A673 (cell line): ENCODE measurements at places on chromosomes 16 and 17.

DNA sequence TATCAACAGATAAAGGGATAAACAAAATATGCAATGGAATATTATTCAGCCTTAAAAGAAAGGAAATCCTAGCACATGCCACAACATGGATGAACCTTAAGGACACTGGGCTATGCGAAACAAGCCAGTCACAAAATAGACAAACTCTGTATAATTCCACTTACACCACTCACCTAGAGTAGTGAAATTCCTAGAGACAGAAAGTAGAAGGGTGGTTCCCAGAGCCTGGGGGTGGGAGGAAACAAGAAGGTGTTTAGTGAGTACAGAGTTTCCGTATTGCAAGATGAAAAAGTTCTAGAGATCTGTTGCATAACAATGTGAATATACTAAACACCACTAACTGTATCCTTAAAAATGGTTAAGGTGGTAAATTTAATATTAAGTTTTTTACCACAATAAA lies 10.0 kb downstream of the SPOP start:
- DNase-seq, result no peak

DNA sequence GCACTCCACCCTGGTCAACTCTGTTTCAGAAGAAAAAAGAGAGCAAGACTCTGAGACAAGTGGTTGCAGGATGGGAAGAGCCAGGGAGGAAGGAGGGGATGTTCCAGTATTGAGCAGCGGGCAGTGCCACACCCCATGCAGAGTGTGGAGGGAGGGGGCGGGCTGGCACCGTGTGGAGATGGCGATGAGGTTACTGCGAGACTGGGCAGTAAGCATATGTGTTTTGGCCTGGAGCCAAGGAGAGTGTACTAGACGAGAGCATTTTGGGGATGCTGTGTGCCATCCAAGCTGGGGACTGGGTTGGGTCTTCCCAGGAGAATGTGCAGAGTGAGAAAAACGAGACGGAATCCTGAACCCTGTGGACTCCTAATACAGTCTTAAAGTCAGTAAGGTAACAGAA lies 3.4 kb downstream of the TBC1D24 start:
- DNase-seq, result no peak

DNA sequence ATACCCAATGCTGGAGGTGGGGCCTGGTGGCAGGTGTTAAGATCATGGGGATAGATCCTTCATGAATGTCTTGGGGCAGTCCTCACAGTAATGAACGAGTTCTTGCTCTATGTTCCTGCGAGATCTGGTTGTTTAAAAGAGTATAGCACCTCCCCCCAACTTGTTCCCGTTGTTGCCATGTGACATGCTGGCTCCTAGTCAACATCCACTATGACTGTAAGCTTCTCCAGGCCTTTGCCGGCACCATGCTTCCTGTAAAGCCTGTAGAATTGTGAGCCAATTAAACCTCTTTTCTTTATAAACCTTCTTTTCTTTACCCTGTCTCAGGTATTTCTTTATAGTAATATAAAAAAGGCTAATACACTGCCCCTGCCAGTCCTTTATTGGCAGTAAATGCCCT lies 33.3 kb downstream of the RANBP10 start:
- DNase-seq, result no peak

GRCh38 chr17:45052052-45052772 lies 780 bp upstream of the DCAKD start:
- DNase-seq, result peak; percentile 32

DNA sequence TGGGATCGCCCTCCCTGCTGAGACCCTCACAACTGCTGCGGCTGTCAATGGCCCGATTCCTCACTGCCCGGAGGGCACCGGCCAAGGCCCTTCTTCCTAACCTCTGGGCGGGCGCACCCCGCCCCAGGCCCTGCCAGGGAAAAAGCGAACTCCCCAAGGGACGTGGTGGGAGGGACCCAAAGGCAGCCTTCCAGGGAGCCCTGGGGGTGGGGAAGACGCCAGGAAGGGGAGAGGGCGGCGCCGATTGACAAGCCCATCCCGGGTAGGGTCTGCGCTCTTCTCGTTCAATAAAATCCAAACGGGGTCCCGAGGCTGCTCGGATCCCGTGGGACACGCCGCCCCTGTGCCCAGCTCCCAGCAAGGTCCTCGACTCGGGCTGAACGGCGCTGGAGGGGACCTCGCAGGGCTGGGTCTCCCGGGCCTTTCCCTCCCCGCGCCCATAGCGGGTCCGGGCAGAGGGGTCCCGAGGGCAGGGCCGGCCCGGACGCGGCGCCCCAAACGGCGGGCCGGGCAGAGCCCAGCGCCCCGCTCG lies 416 bp downstream of the KIFC3 start:
- DNase-seq, result peak; percentile 80

GRCh38 chr16:29192329-29193247 lies 207.7 kb downstream of the LAT start:
- no peak for DNase-seq

- DNase-seq, result no peak
Measured at GRCh38 chr17:1961189-1961588, 63.9 kb downstream of the RTN4RL1 start.

GRCh38 chr16:5347561-5347960 lies 250.0 kb upstream of the EEF2KMT start:
- no peak for DNase-seq

GRCh38 chr17:79135628-79136405 lies 61.2 kb downstream of the ENGASE start:
- no peak for DNase-seq

DNA sequence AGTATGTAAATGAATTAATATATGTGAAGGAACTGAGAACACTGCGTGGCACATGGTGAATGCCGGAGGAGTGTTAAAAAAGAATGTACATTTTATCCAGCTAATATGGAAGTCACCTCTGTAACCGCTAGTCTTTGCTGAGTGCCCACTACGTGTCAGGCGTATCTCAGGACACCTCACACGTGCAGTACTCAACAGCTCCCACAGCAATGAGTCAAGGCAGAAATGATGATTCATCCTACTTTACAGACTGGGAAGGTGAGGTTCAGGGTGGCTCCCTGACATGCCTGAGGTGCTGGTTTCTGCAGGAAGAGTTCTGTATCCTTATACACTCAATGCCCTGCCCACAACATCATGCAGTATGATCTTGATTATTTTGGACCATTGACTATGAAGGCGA lies 487.0 kb downstream of the HAPSTR1 start:
- no peak for DNase-seq

DNA sequence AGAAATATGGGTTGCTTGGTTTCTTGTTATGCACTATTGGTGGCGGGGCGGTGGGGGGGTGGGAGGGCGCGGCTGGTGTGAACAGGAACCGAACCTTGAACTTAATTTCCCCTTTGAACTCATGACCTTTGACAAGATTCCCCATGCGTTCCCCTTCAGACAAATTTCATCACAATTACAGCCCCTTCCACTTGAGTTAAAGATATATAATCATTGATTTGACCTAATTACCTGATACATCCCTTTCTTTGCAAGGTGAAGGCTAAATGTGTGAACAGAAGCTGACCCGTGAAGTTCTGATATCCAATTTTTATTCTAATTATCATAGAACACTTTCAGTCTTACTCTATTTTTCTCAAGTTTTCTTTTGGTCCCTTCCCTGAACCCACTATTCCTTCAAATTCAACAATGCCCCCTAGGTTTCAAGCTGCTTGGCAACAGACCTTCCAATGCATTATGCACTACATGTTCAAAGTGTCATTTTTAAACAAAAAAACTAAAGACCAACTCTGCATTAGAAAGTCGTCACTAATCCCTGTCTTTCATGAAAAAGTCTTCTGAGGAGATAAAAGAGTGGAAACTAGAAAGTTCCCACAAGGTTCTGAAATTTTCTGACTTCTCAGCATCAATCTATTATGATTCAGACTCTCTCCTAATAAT lies 116.8 kb downstream of the SKAP1 start:
- DNase-seq, result no peak

DNA sequence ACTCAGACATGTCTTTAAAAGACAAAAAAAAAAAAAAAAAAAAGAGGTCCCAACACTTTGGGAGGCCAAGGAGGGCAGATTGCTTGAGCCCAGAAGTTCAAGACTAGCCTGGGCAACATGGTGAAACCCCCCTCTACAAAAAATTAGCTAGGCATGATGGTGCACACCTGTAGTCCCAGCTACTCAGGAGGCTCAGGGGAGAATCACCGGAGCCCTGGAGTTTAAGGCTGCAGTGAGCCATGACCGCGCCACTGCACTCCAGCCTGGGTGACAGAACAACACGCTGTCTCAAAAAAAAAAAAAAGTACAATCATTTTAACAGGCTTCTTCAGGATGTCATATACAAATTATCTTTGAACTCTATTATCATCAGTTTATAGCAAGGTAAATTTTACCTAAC lies 22.0 kb downstream of the C16orf87 start:
- DNase-seq, result no peak

GRCh38 chr17:27153005-27153404 lies 140.9 kb upstream of the WSB1 start:
- no peak for DNase-seq

GRCh38 chr17:699345-699744 lies 15.3 kb downstream of the VPS53 start:
- no peak for DNase-seq

GRCh38 chr16:69859105-69859989 lies 91.8 kb upstream of the CLEC18A start:
- peak; percentile 66 for DNase-seq

GRCh38 chr16:57611181-57611580 lies 17.2 kb upstream of the ADGRG1 start:
- DNase-seq, result no peak

DNA sequence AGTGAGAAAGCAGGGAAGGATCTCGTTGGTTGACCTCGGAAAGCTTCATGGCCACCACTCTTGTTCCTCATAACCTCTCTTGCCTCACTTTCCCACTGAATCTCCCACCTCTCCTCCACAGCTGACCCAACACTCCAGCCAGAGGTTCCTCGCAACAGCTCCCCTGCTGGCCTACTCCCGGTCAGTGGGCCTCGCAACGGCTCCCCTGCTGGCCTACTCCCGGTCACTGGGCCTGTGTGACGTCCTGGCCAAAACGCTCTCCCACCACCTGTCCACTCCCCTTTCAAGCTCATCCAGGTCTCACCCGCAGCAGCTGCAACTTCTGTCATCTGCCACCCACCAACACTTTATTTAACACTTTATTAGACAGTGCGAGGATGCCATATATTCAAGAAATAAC lies 149.1 kb downstream of the VPS53 start:
- DNase-seq, result no peak

- no peak for DNase-seq
Measured at GRCh38 chr16:61616088-61616487, 420.1 kb downstream of the CDH8 start.

DNA sequence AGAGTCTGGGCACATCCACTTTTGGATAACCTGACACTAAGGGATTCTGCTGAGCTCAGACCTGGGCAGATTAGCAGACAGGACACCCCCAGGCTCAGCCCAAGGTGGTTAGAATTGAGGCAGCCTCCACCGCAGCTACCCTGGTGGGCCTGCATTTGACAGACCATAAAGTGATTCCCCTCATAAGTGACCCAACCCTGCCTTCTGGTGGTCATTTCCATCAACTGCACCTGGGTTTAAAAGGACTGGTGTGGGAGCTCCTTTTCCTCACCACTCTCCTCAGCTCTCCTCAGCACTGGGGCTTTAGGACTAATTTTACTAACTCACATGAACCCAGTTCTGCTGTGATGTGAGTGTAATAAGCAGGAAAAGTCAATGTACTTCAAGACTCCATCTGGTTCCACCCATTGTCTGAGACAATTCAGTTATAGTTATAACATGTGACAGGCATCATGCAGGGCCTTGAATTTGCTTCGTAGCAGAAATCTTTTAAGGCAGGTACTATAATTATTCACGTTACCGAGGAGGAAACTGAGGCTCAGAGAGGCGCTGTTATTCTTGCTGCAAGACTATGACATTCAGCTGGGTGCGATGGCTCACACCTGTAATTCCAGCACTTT lies 42.5 kb downstream of the MYH3 start:
- peak; percentile 80 for DNase-seq

DNA sequence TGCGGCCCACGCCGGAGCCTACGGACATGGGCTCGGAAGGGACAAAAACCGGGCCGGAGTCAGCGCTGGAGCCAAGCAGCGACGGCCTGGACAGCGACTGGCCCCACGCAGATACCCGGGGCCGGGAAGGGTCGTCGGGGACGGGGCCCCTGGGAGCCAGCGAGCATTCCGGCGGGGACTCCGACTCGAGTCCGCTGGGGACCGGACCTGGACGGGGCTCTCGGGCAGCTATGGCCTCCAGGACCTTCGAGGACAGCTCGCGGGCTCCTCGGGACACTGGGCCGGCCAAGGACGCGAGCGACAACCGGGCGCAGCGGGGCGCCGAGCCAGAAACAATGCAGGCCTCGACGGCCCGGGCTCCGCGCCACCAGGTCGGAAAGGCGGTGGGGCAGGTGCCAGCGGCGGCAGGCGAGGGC lies 1.0 kb downstream of the MYO15B start:
- DNase-seq, result no peak

DNA sequence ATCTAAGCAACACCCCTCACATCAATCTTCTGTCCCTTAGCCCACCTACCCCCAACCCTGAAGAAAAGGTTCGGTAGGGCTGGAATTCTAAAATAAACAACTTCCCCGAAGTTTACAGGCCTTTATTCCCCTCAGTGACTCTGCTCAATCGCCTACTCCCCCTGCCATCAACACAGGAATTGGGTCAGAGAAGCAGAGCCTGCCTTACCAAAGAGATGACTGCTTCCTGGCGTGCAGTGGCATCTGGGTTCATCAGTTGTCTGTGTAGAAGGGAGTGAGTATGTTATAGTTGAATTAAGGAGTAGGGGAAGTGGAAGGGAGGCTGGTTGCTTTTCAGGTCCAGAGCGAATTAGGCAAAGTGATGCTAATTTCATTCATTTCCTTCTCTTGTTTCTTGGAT lies 12.7 kb downstream of the HEATR9 start:
- DNase-seq, result no peak

DNA sequence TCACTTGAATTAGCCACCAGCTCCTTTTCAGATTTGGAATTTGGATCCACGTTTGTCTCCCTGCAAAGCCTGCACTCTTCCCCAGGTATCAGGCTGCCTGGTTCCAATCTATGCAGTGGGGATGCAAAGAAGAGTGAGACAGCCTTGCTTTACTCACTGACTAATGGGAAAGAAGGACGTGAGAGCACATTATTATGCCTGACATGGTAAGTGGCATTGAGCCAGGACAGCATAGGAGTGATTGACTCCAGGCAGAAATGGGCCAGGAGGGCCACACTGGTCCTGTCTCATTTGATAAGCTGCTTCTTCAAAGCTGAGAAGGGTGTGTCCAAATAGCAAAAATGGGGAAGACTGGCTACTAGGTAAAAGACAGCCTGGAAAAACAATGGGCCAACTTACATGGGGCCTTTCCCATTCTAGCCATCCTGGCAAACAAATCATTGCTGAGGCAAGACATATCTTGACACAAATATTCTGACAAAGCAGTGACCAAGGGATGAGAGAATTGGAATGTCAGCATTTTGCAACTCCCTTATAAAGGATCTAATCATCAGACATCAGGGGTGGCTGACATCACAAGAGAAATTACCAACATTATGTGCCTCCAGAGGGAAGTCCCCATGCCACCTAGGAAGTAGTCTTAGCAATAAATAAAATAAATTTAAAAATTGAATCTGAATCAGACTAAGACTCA lies 38.6 kb downstream of the CDH11 start:
- no peak for DNase-seq

- no peak for DNase-seq
Measured at GRCh38 chr17:72432881-72433280, 312.1 kb downstream of the SOX9 start.
